ENCODE measurements at places on chromosomes 5 and 9. TPM values are rescaled to one million over a fixed set of nuclear protein-coding genes. Genes with fewer than 3 reads are reported as not detected.

- DNase-seq: no peak
These were observed 46.9 kb downstream of the ACTBL2 start for GRCh38 chr5:57435701-57436134.

GRCh38 chr9:88974641-88975040, 16.6 kb upstream of the S1PR3 start:
- DNase-seq: no peak

- peak; percentile 89 for DNase-seq
These were observed 269.8 kb downstream of the SYK start for GRCh38 chr9:91071184-91071990.

DNA sequence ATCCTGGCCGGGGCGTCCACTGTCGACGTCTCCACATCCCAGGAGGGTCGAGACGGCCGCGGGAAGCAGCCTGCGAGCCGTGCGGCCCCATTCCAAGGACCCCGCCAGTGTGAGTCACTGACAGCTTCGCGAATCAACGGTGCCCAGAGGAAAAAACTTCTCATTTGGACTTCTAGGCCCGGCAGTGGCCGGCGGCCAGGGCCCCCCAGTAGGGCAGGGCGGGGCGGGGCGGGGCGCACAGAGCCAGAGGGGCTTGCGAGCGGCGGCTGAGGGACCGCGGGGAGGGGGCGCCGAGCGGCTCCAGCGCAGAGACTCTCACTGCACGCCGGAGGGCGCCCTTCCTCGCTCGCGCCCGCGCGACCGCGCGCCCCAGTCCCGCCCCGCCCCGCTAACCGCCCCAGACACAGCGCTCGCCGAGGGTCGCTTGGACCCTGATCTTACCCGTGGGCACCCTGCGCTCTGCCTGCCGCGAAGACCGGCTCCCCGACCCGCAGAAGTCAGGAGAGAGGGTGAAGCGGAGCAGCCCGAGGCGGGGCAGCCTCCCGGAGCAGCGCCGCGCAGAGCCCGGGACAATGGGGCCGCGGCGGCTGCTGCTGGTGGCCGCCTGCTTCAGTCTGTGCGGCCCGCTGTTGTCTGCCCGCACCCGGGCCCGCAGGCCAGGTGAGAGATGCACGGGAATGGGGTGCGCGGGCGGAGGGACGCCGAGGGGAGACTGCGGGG, at the start of gene F2R:
Gene F2R, plus strand, starts transcription at position 391 of the 720 bp plus-strand sequence. Its CDS starts 182 bp downstream, at position 573.
- peak; percentile 66 for DNase-seq

DNA sequence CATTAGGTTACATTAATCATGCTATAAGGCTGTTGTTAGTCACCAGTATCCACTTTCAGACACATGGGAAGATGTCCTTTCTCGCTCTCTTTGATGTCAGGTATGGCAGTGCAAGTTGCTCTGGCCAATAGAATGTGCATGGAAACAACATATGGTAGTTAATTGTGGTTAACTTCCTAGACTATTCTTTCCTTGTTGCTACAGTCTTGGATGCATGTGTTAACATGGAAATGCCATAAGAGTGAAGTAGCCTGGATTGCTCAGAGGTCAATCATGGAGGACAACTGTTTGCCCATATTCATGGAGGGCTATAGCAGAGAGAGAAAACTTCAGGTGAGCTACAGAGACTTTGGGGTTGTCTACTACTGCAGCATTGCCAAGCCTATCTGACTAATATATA, 245.8 kb upstream of the GAS1 start:
- DNase-seq: no peak

DNA sequence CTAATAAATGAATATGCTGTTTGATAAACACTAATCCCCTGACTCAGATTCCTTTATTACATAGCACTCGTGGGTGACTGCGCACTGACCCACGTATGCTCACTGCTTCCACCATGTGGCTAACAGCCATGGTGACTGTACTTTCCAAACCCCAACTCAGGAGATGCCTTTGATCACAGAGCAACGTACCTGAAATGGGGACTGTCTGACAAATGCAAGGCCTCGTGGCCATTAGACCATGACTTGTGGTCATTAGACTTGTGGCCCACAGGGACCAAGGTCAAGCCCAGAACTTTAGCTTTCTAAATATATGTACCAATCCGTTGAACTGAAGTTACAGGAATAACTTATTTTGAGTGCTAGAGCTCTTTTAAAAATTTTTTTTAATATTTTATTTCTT, 46.6 kb downstream of the CYFIP2 start:
- peak; percentile 62 for DNase-seq

- DNase-seq: no peak
These were observed 19.7 kb downstream of the LCP2 start for GRCh38 chr5:170277867-170278281.

- no peak for DNase-seq
These were observed 270.9 kb upstream of the IL12B start for GRCh38 chr5:159601216-159601615.

DNA sequence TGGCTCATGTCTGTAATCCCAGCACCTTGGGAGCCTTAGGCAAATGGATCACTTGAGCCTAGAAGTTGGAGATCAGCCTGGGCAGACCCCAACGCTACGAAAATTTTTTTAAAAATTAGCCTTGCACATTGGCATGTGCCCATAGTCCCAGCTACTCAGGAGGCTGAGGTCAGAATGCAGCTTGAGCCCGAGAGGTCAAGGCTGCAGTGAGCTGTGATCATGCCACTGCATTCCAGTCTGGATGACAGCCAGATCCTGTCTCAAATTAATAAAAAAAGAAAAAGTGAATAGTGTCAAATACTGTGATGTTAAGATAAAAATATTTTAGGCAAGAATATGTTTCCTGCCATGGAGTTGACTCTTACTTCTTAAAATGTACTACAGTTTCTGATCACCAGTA, 5.3 kb downstream of the FBN2 start:
- DNase-seq: no peak

The PRRX2 gene
- total RNA-seq: 3.3 TPM

The AK8 gene
- total RNA-seq: 0.24 TPM

The PRR16 gene
- not detected for total RNA-seq
